ENCODE measurements at places on chromosomes 1 and 21.

GRCh38 chr1:30321246-30321910 lies 402.0 kb downstream of the MATN1 start:
- DNase-seq = no peak

- no peak for DNase-seq
These were observed 102.2 kb upstream of the JUN start for GRCh38 chr1:58885998-58886397.

GRCh38 chr21:31855180-31855579 lies 17.6 kb upstream of the HUNK start:
- DNase-seq = no peak

DNA sequence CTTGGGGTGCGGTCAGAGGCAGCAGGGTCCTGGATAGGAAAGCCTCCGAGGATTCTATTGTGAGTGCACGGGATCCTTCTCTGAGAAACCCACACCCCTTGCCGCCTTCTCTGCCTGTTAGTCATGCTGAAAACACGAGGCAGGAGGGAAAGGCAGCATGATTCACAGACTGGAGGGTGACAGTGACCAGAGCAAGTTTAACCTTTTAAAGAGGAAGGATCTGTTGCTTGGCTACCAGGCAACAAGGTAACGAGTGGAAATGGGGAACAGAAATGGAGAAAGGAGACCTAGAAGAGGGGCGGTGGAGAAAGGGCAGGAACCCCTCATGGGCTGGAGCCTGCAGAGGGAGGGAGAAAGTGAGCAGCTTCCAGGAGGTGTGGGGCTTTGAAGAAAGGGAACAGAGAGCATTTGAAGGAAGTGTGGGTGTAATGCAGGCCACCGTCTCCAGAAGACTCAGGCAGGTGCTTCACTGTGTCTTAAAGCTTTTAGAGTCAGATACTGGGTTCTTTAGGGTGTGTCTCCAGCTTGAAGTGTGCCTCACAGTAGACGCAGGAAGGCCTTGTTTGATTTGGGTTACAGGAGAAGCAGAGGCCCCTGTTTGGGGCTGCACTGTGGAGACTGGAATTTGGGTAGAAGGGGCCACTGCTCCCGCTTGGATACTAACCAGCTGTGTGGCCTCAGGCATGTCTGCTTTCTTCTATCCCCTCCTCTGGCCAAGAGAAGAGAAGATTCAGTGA lies 19.1 kb downstream of the OPTC start:
- DNase-seq = no peak

- no peak for DNase-seq
These were observed 19.5 kb downstream of the KIF17 start for GRCh38 chr1:20698195-20698910.

- no peak for DNase-seq
These were observed 7.5 kb upstream of the TTC22 start for GRCh38 chr1:54808443-54809207.

DNA sequence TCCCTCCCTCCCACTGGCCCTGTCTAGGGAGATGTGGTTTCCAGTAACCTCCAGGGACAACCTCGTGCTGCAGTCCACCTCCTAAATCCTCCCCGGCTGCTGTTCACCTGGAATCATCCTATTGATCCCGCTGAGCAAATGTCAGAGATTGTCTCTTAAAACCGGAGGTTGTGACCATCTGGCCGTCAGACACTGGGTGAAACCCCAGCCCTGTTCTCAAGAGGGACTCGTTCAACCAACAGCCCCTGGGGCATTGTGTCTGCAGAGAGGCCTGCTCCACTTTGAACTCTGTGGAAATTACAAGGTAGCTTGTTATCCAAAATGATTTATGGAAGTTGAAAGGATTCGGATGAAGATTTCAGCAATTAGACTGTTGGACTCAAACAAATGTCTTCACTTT lies 498.0 kb downstream of the MATN1 start:
- no peak for DNase-seq

DNA sequence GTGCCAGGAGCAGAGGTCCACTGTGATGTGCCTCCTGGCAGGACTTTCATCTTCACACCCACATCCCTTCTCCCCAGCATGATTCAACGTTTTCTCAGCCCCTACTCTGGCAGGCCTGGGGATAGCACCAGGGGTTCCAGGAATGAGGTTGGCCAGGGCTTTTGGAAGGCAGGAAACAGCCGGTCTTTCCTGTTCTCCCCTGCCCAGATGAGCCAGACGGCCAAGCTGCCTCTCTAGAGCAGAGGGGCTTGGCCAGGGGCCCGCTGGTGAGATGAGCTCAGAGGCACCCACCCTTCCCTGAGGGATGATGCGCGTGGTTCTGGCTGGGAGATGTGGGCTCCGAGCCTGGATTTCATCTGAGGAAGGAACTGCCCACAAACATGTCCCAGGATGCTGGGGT lies 4.3 kb upstream of the MFAP2 start:
- no peak for DNase-seq

- DNase-seq = no peak
These were observed 86.8 kb upstream of the ARHGAP29 start for GRCh38 chr1:94324178-94324544.
